Muscle of arm (tissue), 14 donors: ENCODE measurements at places on chromosomes 2 and 18. TPM values are rescaled to one million over a fixed set of nuclear protein-coding genes. Genes with fewer than 3 reads are reported as not detected.

DNA sequence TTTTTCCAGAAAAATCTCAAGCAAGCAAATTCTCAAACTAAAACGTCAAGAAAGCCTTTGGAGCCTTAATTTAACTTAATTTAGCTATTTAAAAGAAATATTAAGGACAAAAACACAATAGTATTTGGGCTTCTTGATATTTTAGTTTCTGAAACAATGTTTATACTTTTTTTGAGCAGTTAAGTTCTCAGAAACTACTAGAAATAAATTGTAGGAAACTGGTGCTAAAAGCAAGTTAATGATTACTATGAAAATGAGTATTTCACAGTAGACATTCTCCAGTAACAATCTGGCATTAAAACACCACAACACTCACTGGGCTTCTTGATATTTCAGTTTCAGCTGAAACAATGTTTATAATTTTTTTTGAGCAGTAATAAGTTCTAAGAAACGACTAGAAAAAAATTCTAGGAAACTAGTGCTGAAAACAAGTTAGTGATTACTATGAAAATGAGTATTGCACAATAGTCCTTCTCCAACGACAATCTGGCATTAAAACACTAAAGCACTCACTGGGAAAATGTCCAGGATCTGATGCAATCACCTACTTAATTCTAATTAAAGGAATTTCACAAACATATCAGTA is 45.1 kb downstream of the TRAK2 start:
- peak; percentile 52 for DNase-seq

DNA sequence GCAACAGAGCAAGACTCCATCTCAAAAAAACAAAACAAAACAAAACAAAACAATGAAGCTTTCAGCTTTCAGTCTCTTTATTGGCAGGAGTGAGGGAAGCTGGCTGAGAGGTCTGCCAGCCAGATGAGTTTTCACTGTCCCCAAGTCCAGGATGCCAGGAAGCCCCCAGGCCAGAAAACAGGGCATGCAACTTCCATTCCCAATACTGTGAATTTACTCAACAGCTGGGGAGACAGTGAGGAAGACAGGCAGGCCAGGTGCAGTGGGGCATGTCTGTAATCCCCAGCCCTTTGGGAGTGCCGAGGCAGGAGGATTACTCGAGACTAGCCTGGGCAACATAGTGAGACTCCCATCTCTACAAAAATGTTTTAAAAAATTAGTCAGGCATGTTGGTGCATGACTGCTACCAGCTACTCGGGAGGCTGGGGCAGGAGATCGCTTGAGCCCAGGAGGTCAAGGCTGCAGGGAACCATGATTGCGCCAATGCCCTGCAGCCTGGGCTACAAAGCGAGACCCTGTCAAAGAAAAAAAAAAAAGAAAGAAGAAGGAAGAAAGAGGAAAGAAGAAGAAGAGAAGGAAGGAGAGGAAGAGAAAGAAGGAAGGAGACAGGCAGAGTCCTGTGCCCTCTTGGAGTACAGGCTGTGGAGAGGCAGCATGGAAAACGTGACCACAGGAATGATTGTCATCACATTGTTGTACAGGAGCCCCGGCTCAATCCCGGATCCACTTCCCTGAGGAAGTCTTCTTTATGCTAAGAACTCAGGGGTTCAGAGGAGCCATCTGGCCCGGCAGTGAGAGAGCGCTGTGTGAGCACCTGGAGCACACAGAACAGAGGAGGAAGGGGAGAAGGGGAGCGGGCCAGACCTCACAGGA is 29.2 kb upstream of the POMC start:
- DNase-seq = no peak

DNA sequence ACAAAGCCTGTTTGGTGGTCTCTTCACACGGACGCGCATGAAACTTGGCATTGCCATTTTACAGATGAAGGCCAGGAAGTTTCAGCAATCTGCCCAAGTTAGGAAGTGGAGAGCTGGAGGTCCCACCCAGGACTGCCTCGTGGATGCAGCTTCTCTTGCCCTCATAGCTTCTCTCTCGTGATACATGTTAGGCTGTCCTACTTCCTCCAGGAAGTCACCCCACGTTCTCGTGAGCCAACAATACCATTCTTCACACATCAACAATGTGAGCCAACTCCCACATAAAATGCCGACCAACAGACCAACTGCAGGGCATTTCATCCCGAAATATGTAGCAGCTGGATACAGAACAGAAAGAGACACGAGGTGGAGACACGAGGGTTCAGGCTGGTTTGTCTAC is 85.3 kb downstream of the MREG start:
- no peak for DNase-seq

DNA sequence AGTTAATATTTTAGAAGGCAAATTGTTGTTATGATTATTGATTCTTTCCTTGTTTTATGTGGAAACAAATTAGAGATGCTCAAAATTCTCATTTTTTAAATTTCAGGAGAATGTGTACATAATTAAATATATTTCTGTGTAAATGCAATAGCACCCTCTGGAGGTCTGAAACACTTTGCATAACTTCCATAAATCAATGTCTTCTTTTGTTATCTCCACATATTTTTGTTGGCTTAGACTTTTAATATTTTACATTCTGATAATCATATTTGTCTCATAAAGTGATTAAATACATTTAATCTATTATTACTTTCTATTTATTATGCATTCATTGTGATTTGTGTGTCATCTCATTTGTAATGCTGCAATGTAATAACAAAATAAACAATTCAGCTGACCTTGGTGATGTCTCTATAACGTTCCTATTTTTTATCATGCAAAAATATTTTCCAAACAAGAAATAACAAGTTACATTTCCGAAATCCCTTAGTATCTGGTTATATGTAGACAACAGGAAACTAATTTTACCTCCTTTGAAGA is 201.8 kb upstream of the GALNT5 start:
- peak; percentile 4 for DNase-seq

DNA sequence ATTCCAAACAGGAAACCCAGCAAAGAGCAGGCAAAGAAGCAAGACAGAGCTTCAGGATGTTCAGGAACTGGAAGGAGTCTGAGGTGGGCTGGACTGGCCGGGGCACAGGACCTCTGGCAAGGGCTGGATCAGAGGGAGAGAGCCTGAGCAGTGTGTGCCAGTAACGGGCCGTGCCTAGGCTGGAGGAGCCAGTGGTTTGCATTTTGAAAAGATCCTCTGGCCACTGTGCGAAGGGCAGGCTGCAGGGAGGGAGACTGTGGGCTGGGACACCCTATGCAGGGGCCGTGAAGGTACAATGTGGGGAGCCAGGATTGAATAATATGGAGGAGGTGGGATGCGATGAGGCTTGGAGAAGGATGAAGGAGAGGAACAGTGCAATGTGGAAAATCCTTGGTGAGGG is 6.2 kb upstream of the SDC1 start:
- DNase-seq = no peak

DNA sequence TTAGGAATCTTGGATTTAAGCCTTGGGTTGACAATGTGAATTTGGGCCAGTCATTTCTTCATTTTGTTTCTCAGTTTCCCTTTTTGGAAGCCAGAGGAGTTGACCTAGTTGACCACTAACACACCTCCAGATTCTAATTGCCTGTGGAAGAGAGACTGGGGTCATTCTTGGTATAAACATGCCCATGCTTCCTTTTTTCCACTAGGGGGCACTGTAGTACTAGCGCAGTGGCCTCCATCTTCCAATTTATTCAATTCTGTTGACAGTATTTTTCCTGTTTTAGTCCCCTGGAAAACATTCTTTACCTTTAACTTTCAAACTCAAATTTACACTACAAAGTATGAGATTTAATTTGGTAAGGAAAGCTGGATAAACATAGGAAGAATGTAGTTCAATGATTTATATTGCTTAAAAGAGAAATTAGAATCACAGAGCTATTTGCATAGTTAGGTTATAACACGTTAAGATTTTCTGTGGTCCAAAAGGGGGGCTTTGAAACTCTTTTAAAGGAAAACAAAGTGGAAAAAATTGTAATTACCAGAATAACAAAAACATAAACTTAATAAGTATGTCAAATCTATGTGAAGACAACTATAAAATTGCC is 57.5 kb upstream of the AGPS start:
- DNase-seq = peak; percentile 53

- no peak for DNase-seq
Observed at GRCh38 chr2:191173206-191173605, 22.4 kb upstream of the STAT4 start.

The UGT1A10 gene
- not detected for polyA plus RNA-seq

The REG1B gene
- not detected for polyA plus RNA-seq

The LINC00305 gene
- not detected for polyA plus RNA-seq
